Activated naive CD8-positive, alpha-beta T cell treated with anti-CD3 and anti-CD28 coated beads, Interleukin-2, amount 50 U/mL, for 16 hours (primary cell): ENCODE measurements at places on chromosomes 6 and 20.

- DNase-seq = no peak
These were observed 8.6 kb downstream of the ULBP2 start for GRCh38 chr6:149950423-149950822.

DNA sequence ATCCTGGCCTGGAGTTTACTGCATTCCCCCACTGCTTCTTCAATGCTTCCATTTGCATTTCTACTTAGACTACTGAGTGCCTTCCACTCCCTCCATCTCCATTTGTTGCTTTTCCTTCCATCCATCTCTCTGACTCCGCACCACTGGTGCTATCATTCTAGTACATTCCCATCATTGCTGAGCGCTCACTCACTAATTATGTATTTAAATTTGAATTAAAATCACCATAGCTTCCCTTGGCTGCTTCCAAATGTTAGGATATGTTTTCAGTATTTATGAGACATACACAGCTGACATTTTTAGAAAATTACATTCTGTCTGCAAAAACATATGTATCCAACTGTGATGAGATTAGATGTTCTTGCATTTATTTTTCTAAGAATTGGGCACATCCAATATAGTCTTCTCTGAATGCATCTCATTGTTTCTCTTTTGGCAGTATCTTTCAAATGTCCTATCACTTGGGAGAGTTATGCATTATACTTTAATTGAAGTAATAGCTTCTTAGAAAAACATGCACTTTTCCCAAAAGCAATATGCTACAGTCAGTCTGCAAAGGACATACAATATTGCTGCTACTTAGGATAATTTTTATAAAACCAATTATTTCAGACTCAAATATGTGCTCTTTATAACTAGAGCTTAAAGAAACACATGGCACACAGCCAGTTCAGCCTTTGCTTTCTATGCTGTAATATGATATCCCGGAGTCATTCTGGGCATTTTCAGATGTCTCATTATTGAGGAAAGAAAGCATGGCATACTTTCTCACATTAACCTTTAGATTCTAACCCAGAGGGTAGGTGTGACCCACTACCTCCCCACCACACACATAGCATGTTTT, 12.1 kb upstream of the COL21A1 start:
- DNase-seq = no peak

- no peak for DNase-seq
These were observed 29.6 kb downstream of the NPEPL1 start for GRCh38 chr20:58721951-58722778.

DNA sequence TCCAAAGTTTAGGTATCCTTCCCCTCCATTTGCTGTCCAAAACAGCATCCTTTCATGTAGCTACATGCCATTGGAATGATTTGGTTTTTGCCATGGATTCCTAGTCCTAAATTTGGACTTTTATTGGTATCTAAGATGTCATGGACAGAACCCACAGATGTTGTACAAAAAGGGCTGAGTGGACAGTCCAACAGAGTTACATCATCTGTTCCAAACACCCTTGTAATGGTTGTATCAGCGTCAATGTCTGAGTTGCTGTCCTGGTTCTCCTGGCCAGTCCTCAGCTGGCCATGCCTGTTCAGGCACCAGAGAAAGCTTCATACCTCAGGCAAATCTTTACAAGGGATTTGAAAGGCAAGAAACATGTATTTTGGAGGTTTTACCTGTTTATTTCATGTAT, 191.3 kb downstream of the ESR1 start:
- no peak for DNase-seq

- DNase-seq = no peak
These were observed 99.9 kb downstream of the TCP11 start for GRCh38 chr6:35041086-35041861.

- DNase-seq = no peak
These were observed 346.8 kb upstream of the ARID1B start for GRCh38 chr6:156430386-156430785.

DNA sequence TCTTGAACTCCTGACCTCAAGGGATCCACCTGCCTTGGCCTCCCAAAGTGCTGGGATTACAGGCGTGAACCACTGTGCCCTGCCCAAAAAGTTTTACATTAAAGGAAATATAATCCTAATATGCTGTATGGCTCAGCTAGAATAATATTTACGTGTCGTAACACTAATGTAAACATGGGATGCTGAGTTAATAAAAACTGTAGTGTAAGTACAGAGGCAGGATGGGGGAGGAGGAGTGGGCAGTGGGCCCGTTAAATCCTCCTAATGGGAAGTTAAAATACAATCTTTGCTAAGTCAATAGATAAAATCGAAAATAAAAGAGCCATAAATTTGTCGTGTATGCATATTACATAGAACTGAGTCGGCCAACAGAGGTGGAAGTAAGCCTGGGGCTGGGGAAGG, 12.1 kb upstream of the IP6K3 start:
- no peak for DNase-seq

GRCh38 chr6:163645560-163645959, 231.0 kb downstream of the QKI start:
- no peak for DNase-seq

DNA sequence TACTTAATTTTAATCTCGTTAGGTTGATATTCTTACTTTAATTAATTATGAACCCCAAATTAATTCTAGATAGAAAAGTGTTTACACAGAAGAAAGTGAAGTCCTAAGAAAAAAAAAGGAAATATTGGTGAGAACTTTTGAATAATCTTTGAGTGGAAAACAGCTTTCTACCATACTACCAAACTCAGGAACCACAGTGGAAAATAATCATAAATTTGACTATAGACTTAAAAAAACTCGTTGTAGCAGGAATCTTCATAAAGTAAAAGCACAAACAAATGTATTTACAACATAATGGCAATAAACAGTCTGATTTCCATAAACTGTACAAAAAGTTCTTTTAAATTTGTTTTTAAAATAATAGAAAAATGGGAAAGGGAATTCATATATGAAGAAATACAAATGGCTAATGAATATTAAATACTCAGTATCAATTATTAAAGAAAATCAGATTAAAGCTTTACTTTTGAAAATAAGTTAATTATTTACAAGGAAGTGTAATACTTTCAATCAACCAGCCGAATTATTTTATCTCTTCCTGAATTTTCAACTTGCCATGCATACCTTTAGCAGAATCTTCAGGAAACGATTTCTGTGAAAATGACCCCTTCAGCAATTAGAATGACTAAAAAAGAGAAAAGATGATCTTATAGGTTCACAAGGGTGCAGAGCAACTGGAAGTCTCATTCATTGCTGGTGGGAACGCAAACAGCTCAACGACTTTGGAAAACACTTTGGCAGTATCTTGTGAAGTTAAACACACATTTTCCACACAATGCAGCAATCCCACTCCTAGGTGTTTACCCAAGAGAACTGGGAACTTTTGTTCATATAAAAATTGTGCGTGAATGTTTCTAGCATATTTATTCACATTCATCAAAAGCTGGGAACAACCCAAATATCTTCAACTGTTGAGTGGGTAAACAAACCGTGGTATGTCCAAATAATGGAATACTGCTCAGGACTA, 38.5 kb upstream of the BMP6 start:
- no peak for DNase-seq

- DNase-seq = no peak
These were observed 7.8 kb downstream of the RBCK1 start for GRCh38 chr20:415820-416322.

DNA sequence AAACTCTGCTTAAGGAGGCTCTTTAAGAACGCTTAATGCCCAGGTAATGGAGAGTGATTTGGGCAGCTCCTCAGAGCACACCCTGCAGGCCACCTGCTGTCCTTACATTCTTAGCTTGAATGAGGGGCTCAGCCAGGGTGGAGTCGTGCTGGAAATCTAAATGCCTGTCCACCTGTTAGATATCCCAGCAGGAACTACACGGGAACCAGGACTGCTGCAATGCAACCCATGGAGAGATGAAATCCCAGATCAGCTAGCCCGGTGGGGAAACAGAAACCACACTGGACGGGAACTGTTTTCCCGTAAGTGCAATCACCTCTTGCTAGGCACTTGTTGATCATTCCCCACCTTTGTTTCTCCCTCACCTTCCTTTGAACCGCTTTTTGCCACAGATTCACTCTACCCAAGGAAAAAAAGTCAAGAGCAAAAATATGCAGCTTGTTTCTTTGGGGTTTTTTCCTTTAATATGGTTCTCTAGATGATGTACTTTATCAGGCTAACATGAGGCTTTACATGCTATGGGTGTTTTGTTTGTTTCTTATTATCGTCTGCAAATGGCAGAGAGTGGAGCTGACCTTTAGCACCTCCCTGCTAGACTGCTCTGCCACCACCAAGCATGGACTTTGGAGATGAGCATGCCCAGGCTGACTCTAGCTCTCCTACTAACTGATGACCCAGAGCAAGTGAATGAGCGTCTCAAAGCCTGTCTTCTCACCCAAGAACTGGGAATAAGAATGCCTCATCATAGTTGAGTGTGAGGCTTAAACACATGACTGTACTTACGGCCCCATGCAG, 125.9 kb upstream of the TNFAIP3 start:
- DNase-seq = no peak

DNA sequence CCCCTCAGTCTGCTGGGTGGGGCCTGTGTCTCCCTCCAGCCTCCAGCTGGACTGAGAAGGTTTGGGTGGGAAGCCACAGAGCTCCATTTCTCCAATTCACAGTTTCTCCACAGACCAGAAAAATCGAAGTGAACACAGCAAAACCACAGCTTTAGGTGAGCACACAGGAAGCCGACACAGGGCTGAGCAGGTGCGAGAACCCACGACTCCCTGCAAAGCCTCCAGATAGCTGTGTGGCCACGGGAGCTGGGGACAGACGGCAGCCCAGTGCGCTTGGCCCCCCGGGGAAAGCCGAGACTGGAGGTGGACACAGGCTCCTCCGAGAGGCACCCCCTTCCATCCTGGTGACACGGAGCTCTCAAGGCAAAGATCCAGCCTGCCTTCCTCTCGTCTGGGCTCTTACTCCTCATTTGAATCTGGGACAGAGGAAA, 29.0 kb upstream of the MPC1 start:
- DNase-seq = no peak

DNA sequence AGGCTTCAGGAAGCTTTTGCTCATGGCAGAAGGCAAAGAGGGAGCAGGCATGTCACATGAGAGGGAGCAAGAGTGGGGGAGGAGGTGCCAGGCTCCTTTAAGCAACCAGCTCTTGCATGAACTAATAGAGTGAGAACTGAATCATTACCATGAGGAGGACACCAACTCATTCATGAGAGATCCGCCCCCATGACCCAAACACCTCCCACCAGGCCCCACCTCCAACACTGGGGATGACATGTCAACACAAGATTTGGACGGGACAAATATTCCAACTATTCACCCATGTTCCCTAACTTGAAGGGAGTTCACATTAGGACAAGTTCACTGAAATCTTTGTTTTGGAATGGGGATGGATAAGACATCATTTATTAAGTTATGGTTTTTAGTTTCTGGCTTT, 155.2 kb upstream of the ESR1 start:
- DNase-seq = no peak

DNA sequence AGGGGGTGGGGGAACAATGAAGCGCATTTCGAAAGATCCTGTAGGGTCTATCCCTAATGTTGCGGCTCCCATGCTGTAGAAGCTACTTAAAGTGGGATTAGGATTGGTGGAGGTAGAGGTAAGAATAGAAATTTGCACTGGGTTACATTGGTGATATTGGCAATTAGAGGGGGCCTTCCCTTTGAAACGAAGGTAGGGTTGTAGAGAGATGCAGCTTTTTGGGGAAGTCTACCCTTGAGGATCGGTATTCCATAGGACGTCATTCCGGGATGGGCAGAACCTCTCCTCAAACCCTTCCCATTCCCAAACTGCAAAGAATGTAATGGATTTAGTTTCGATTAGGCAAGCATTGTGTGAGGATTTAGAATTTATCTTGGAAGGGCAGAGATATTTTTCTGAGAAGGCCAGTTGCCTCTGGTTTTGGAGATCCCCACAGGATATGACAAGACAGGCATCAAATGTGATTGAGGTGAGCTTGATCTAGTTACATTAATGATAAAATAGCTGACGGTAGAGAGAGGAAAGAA, 5.4 kb upstream of the ZNFX1 start:
- DNase-seq = no peak

- no peak for DNase-seq
These were observed 28.8 kb downstream of the METTL24 start for GRCh38 chr6:110329348-110329713.
